SJSA1 (cell line): ENCODE measurements at places on chromosomes 16 and 17. TPM values are rescaled to one million over a fixed set of nuclear protein-coding genes. Genes with fewer than 3 reads are reported as not detected.

DNA sequence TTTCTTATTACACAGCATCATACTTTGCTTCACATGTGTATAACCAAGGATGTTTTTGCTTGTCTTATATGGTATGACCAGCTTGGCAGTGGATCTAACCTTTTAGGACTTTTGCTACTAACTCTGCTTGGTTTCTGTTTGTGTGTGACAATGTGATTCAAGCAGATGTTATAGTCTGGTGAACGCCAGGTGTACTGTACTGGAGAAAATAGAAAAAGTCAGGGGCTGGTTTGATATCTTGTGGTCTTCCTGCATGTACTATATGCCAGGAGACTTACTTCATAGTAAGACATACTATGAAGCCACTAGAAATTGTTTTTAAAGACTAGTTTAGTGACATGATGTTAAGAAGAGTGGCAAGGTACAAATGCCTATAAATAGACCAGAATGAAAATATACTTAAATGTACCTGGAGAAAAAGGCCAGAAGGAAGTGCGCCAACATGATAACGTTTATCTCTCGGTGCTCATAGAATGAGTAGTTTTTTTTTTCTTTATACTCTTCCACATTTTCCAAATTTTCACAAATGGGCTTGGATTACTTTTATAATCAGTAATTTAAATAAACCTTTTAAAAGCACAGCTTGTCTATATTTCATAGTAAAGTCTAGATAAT is 112.3 kb downstream of the PRKCA start:
- no peak for DNase-seq

- DNase-seq, result no peak
Measured at GRCh38 chr17:56581635-56582627, 11.6 kb upstream of the NOG start.

GRCh38 chr16:28935346-28935745 is 3.6 kb downstream of the CD19 start:
- no peak for DNase-seq

KRT40 gene
- not detected in 2 replicates for total RNA-seq

PDILT gene
- not detected in 2 replicates for total RNA-seq

DNA sequence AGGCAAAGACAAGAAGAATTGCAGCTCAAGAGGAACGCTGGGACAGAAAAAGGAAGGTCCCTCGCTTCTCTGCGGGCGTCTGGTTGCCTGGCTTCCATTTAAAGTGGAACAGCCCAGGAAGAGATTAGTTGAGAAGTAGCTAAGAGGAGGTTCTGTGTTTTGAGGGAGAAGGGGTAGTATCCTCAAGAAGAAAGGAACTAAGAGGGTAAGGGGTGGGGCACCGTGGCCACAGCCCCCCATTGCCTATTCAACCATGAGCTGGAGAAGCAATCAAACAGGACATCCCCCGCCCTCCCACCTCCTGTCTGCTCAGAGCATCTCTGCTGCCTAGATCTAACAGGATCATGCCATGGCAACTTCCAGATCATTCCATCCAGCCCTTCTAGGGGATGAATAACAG is 18.1 kb upstream of the CALB2 start:
- no peak for DNase-seq

DNA sequence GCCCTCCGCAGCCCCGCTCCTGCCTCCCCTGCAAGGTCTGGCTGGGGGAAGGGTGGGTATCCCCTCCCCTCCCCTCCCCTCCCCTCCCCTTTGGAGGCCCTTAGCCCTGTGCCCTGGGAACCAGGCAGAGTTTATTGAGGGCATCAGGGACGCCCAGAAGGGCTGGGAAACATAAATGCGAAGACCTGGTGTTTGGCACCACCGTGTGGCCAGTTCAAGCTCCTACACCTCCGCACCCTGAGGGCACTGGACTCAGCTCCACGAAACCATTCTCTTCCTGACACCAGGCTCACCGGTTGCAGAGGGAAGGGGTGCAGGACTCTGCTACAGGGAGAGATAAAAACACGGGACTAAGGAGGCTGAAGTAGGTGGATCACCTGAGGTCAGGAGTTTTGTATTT is 1.0 kb upstream of the AIPL1 start:
- peak; percentile 61 for DNase-seq

C16orf46 gene
- total RNA-seq, result 0.18 TPM in 1 of 2 replicates, not detected in the other

RAB37 gene
- 1.6 and 3.0 TPM in 2 replicates for total RNA-seq

DNA sequence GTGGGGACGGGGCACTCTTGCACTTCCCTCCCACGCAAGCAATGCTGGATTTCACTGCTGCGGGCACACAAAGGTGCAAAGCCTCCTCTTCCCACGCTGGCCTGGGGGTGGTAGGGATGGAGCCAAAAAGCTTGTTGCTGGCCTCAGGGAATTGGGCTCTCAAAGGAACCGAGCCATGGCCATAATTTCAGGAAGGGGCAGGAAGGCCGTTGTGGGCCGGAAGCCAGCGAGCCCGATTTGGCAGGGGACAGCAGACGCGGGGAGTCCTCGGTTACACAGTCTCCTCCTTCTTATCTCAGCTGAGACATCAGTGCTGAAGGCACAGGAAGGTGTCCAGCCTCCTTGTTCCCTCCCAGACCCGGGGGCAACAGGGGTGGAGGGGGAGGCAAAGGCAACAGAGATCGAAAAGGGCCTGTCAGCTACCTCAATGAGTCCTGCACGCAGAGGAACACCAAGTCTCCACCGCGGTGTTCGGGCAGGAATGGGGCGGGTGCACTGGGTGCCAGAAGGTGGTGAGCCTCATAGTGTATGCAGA is 59.5 kb downstream of the SLFN11 start:
- DNase-seq, result no peak

GRCh38 chr16:50692999-50693781 is at the start of gene NOD2:
Gene NOD2 (plus strand): TSS chr16:50693606. CDS start chr16:50699496, 5,890 bp downstream.
- no peak for DNase-seq

GRCh38 chr17:49738456-49739163 is 25.3 kb downstream of the FAM117A start:
- DNase-seq, result no peak

GRCh38 chr17:56506349-56506748 is 87.2 kb upstream of the NOG start:
- no peak for DNase-seq

SIAH1 gene
- total RNA-seq, result 34.8 and 36.7 TPM in 2 replicates

IQCK gene
- 1.8 and 10.5 TPM in 2 replicates for total RNA-seq

DNA sequence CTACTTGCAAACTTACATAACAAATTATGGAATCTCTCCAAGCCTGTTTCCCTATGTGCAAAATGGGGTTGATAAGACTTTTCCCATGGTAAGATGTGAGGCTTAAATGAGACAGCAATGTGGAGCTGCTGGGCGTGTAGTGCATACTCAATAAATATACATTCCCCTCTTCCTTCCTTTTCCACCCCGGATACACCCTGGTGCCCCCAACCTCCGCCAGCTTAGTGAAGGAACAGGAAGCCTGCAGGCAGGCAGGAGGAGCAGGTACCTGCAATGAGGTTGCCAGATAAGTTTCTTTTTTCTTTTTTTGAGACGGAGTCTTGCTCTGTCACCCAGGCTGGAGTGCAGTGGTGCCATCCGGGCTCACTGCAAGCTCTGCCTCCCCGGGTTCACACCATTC is 14.9 kb downstream of the C17orf50 start:
- DNase-seq, result no peak

- DNase-seq, result peak; percentile 76
Measured at GRCh38 chr17:62790564-62790986, 17.5 kb downstream of the MARCHF10 start.

DNA sequence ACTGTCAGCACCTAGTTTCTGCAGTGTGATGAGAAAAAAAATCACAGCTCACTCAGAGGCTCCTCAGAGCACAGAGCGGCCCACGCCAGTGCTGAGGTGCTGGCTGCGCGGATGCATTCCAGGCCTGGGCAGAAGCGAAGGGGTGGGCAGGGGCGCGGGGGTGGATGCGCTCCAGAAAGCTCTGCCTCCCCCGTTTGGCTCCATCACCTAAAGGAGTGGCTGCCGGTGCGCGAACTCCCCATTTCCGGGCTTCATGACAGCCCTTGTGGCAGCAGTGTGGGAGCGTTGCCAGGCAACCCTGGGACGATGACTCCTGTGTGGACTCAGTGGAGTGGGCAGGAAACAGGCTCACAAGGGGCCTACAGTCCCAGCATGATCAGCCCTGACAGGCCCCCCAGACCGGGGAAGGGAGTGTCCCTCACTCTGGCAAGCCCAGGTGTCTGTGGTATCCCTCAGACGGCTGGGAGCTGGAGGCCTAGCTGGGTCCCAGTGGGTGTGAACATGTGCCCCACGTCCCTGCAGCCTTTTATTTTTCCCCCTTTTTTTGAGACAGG is 32.8 kb upstream of the NUDT16L1 start:
- no peak for DNase-seq

KRTAP1-1 gene
- total RNA-seq, result not detected in 2 replicates

DNA sequence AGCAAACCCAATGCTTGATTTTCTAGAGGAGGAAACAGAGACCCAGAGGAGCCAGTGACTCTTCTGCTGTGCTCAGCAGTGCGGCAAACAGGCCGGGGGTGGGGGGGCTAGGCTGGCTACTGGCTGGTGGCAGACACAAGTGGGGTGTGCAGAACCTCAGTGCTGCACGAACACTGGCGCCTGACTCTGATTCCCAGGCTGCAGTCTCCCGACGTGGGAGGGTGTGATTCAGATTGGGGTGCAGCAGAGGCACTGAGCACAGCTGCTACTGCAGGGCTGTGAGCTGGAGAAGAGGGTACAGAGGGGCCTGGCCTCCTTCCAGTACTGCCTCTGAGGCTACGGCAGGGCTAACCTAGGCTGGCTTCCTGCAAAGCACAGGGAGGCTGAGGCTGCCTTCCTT is 8.1 kb downstream of the RPL19 start:
- DNase-seq, result no peak

TMEM235 gene
- total RNA-seq, result not detected in 2 replicates

- DNase-seq, result peak; percentile 42
Measured at GRCh38 chr17:79840269-79840988, 1.2 kb upstream of the CBX4 start.

GRCh38 chr17:82915010-82915756 is 75.4 kb upstream of the ZNF750 start:
- DNase-seq, result no peak

GRCh38 chr16:87119748-87120147 is 197.4 kb downstream of the C16orf95 start:
- no peak for DNase-seq

GRCh38 chr17:81323083-81323369 is 27.9 kb upstream of the SLC38A10 start:
- no peak for DNase-seq

DNA sequence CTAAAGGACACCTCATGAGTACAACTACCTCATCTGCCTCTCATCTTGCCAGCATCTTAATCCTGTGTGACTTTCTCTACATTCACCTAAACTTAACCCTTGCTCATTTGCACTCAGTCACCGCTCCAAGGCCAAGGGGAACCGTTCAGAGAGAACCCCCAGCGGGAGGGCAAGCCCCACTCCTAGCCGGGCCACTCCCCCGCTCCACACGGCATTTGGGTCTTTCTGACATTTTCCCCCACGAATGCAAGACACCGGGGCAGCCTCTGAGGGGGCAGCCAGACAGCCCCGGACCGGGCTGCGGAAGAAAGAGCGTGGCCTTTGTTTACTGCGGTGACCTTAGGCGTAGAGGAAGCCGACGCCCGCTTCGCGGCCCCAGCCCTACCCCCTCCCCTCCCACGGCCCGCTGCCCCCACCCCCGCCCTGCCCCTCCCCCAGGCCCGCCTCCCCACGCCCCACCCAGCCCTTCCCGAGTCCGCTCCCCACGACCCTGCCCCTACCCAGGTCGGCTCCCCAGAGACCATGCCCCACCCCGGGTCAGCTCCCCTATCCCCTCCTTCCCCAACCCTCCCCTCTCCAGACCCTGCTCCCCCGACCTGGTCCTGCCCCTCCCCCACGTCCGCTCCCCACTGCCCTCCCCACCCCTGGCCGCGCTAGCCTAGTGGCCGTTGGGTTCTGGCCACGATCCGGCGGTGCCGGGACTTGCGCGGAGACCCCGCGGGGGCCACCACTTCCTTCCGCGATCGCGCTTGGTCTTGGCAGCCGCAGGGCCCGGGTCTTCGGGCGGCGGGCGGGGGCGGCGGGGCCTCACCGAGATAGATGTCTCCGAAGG is 789 bp downstream of the CSNK1D start:
- DNase-seq, result no peak

- peak; percentile 74 for DNase-seq
Measured at GRCh38 chr17:78253946-78254672, 22.7 kb downstream of the TMEM235 start.

GRCh38 chr16:21075252-21075651 is 75.4 kb downstream of the DNAH3 start:
- no peak for DNase-seq

GRCh38 chr17:42456223-42457106 is 2.2 kb upstream of the ATP6V0A1 start:
- DNase-seq, result no peak

DNA sequence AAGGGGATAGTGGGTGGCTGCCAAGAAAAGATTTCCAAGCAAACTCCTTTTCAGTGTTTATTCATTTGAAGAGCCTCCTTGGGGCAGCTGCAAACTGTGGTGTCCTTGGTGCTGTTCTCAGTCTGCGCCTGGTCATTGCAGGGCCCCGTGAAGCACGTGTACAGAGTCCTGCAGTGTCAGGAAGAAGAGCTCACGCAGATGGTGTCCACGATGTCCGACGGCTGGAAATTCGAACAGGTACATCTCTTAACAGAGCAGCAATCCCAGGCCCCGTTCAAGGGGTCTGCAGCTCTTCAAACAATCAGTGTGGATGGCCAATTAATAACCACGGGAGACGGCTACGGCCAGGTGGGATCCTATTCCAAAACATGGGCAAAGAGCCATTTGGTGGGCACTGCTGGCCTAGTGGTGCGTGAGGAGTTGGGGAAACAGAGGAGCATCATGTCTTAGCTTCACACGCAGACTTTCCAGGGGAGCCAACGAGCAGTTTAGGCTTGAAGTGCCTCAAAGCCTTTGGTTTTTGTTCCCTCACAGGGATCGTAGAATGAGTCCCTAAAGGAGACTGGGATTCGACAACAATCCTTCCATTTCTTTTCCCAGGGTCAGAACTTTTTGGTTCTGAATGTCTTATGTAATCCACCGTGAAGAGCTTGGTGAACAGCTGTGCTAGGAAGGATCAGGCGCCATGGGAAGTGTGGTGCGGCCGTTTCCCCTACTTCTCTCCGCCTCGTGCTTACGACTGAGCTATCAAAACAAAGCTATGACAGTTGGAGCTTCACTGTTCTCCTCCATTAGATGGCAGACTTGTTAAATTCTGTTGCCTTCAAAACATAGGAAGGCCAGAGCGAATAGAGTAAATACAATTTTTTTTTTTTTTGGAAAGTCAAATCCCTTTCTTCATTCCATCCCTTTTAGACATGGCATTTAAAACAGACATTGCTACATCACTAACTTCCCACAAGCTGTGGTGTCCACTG is 12.6 kb downstream of the KCTD2 start:
- DNase-seq, result peak; percentile 42

GRCh38 chr17:76946772-76947135 is 78.5 kb downstream of the MGAT5B start:
- DNase-seq, result no peak

DNA sequence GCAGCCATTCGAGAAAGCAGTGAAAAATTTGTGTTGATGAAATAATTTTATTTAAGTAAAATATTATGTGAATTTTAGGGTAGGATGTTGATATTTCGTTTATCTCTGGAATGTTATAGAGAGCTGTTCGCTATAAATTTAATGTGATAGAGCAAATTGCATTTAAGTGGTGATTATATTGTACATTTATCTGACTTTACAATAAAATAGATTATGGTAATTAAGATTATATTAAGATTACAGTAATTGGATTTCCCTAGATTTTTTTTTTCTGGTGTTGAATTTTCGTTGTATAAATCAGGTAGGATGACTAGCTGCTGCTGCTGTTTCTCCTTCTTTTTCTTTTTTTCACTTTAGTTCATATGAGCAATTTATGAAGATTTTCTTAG is 71.0 kb downstream of the AATF start:
- DNase-seq, result no peak

GRCh38 chr17:57174591-57174990 is 81.7 kb upstream of the MSI2 start:
- no peak for DNase-seq
